ENCODE measurements at places on chromosomes 16 and 17.

- DNase-seq = no peak
These were observed 55.4 kb downstream of the SDK2 start for GRCh38 chr17:73588891-73589290.

DNA sequence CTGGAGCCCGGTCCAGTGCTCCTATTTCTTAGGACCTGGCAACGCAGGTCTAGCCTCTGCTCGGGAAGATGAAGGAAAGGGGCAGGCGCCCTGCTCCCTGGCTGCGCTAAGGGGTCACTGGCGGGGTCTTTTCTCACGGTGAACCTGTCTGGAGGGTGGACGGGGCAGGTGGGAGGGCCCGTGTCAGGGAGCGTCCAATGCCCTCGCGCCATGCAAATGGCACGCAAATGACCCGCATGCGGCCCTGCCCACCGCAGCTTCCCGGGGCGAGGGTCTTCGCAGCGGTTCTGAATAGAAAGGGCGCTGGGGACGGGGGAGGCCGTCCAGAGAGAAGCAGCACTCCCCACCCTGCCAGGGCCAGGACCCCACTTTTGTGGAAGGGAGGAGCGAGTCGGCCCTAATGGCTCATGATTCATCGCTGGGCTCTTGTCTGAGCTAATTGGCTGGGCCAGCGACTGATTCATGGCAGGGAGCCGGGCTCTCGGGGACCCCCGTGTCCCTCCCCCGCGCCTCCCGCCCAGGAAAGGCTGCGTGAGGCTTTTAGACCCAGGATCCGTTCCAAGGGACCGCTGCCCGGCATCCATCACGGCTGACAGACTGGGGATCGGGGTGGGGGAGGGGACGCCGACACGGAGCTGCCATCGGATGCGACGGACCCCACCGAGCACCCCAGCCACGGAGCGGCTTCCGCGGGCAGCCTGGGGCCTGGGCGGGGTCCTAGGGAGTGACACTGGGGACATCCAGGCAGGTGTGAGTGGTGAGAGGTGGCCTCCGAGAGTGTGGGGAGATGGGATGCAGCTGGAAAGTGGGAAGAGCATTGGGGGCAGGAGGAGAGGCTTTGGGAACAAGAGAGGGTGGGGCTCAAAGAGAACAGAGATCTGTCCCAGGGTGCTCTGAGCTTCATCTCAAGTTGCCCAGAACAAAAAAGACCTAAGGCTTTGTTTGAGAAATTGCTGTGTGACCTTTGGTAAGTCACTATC lies 25.0 kb upstream of the NGFR start:
- no peak for DNase-seq

GRCh38 chr16:85633888-85634287 lies 20.8 kb downstream of the GSE1 start:
- DNase-seq = no peak

DNA sequence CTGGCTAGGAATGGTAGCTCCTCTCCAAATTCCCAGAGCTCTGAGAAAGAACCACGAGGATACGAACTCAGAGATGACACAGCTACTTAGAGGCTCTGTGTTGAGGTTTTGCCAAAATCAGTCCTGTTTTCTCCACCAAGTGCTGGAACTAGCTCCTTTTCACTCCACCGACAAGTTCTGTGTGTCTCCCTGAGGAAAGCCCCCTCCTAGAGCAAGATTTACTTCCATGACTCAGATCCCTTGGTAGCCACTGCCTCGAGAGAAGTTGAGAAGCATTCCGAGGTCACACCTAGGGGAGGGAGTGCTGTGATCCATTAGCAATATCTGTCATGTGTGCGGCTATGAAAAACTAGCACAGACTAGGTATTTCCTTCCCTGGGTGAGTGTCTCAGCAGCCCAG lies 30.6 kb downstream of the IL21R start:
- no peak for DNase-seq

GRCh38 chr16:31452631-31453106 lies 6.6 kb upstream of the ARMC5 start:
- no peak for DNase-seq

- peak; percentile 36 for DNase-seq
These were observed 67.8 kb downstream of the C16orf78 start for GRCh38 chr16:49441366-49441780.
